Stimulated activated naive B cell treated with anti-CD40 and anti-IgM and Interleukin-4, amounts not matched to agents 10 μg/mL and 1 μg/mL and 100 μg/mL, for 72 hours (primary cell): ENCODE measurements at places on chromosomes 3 and 15.

GRCh38 chr15:38618242-38618955, 53.8 kb upstream of the RASGRP1 start:
- DNase-seq, result no peak
- H3K27ac ChIP-seq, result no peak overlapping the region
- no peaks in the 10 kb centered on the region for H3K36me3 ChIP-seq
- no peak overlapping the region for H3K4me3 ChIP-seq

DNA sequence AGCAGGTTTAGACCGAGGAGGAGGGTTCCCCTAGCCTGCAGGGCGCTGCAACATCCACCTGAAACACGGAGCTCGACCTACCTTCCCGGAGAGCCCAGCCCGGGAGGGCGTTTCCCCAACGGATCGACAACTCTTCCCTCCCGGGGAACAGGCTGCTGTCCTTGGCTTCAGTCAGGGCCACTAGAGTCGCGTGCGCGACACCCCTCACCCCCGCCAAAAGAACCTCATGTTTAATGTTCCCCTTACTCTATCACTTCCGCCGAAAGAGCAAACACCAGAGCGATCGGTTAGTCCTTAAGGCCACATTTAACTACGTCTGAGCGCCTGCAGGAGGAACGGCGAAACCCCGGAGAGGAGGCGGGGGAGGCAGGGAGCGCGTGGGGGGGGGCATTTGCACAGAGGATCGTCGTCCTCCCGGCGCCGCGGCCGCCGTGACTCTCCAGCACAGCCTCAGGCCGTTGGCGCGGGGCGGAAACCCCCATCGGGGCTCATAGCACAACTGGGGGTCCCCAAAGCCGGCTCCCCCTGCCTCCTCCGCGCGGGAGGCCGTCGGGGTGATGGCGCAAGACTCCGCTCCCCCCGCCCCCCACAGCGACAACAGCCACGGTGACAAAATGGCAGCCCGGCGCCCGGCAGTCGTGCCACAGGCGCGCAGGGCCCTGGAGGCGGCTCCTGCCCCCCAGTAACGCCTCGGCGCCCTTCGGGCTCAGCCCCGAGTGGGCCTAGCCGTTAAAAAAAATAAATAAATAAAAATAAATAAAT, 3.2 kb downstream of the ANP32A start:
- H3K4me1 ChIP-seq, result peaks cover 39% of the 10 kb centered on the region
- H3K36me3 ChIP-seq, result peaks cover 18% of the 10 kb centered on the region
- peak overlapping the region; percentile 99 for H3K27ac ChIP-seq
- H3K27me3 ChIP-seq, result no peaks in the 10 kb centered on the region

DNA sequence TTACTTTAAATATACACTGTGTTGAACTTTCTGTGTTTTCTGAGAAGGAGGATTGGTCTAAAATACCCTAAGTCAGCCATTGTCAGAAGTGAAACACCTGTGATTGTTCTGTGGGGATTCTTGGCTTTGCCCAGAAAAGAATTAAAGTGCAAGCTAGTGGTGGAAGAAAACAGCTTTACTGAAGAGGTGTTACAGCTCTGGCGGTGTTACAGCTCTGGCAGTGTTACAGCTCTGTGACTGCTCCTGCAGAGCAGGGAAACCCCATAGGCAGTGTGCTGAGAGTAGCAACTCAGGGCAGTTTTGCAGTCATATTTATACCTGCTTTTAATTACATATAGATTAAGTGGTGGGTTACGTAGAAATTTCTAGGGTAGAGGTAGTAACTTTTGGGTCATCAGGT, 66.6 kb downstream of the C3orf20 start:
- peaks cover 4% of the 10 kb centered on the region for H3K36me3 ChIP-seq
- no peak overlapping the region for H3K27ac ChIP-seq
- no peak overlapping the region for H3K4me3 ChIP-seq

GRCh38 chr3:193780810-193781478, 187.9 kb downstream of the OPA1 start:
- no peaks in the 10 kb centered on the region for H3K36me3 ChIP-seq
- peaks cover 7% of the 10 kb centered on the region for H3K4me1 ChIP-seq
- no peak overlapping the region for H3K27ac ChIP-seq
- DNase-seq, result no peak
- peaks cover 37% of the 10 kb centered on the region for H3K27me3 ChIP-seq
- no peak overlapping the region for H3K4me3 ChIP-seq
